ENCODE measurements at places on chromosomes 12 and 14.

GRCh38 chr14:76780360-76780759, 19.1 kb downstream of the VASH1 start:
- DNase-seq, result no peak

GRCh38 chr12:53518381-53518780, 11.1 kb upstream of the NPFF start:
- no peak for DNase-seq

DNA sequence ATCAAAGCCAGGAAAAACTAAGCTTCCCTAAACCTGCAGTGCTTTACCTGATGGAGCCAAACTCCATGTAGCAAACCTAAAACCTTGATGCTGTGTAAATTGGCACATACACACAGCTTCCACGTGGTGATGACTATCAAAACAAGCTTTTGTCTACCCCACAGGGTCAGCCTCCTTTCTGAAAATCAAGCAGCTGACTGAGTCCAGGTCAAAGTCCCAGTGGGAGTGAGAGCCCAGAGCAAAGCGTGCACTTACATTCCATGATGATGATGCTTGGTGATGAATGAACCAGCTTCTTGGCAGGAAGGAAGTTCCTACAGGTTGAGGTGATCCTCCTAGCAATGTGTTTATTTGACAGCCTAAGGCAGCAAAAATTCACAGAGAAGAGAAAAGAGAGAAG, 630.0 kb upstream of the TBX3 start:
- no peak for DNase-seq

DNA sequence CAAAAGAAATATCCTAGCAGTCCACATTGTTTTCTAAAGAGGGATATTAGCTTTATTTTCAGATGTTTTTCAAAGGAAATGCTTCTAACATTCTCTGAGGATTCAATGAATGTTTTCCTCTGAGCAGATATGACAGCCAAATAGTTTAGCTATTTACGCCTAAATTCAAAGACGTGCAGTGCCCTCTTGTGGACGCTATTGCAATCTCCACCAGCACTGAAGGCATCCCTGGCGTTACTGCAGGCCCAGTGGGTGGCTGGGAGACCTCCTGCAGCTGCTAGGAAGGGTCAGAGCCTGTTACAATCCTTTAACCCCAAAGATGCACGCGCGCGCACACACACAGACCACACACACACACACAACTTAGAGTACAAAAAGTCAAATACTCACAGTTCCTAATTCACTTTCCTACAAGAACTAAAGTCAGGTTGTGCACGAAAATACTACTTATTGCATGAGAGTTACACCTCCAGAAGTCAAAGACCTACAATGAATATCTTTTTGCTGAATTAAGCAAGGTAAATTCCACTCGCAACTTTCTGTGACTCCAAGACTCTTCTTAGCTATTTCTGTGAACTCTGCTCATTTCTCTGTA, 589.3 kb upstream of the TMEM132C start:
- DNase-seq, result no peak

GRCh38 chr12:124667506-124668326, 100.3 kb upstream of the NCOR2 start:
- DNase-seq, result no peak

- DNase-seq, result peak; percentile 36
Measured at GRCh38 chr12:60266381-60266852, 670.6 kb downstream of the SLC16A7 start.

DNA sequence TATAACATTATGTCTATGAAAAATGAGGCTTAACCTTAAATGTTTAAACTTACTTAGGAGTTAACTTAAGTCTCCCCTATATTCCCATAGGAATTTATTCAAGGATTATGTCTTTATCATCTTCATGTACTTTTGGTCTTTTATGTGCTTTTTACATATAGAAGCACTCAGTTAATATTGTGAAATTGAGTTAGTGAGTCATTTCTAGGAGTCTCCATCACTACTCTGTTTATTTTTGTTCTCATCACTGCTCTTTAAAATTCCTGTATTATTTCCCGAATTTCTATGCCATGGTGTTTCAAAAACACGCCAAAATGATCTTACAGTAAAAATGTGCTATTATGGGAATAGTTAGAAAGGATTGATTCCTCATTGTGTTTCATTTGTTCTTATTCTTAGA, 31.6 kb downstream of the TBC1D15 start:
- DNase-seq, result no peak

DNA sequence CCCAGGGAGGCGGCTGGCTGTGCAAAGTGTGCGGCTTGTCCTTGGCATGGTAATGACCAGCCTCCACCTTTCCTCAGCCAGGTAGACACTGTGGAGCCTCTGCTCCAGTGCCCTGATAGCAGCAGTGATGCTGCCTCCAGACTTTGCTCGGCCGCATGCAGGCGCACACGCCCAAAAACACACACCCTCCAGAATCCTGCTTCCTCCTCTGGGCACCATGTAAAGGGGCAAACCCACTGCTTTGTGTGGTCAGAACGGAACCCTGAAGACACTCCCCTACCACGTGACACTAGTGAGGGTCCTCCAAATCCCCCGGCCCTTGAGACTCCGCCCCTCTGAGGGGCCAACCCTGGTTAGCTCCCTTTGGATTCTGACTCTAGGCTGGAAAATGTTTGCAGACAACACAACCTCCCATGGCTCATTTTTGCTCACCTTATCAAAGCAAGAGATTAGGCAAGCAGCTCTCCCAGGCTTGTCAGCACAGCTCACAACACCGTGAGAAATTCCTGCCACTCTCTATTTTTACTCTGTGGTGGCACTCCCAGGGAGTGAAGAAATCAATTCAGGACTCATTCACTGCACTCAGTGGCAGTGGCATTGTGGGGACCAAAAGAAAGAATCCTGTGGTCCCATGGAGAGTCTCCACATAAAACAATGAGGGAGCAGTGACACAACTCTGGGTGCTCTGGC, 4.5 kb downstream of the KRT77 start:
- no peak for DNase-seq

- no peak for DNase-seq
Measured at GRCh38 chr12:114746297-114747011, 62.5 kb upstream of the TBX3 start.

GRCh38 chr12:101902641-101903040, 25.3 kb downstream of the DRAM1 start:
- no peak for DNase-seq

GRCh38 chr12:41850046-41850445, 294.6 kb downstream of the GXYLT1 start:
- DNase-seq, result no peak

DNA sequence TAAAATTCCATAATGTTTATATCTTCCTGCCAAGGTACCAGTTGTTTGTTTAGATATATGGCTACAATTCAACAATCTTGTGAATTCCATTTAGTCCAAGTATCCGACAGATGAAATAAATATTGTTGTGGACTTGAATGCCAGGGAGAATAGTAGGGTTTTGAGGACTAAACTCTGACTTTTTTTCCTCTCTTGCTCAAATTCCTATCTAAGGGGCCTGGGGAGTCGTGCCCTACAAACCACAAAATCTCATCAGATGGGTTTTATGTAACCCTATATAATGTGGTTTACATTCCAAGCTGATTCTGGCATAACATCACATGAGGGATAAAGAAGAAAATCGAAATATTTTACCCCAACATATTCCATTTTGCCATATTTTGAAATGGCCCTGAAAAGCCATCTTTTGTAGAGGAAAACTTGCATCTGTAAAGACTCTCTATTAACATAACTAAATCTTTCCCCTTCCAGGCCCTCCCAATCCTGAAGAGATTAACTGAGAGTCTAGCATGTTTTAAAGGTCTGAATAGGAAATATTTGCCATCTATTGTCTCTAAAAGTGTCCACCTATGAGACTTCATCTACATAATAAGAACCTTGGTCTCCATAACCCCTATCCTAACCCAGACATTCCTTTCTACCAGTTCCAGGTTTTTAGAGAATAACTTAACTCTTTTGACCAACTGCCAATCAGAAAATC, 184.7 kb upstream of the KITLG start:
- no peak for DNase-seq

DNA sequence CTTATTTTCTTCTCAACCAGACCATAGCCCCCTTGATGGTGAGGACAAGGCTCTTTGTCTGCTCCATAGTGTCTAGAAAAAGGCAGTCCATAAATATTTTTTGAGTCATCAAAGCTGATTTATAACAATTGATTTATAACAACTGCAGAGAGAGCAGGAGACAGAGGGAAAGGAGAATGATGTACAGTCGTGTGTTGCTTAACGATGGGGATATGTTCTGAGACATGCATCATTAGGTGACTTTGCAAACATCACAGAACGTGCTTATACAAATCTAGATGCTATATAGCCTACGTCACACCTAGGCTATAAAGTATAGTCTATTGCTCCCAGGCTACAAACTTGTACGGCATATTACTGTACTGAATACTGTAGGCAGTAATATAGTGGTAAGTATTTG, 143.3 kb downstream of the NTF3 start:
- DNase-seq, result no peak

GRCh38 chr12:69189378-69189978, 49.9 kb upstream of the CPSF6 start:
- no peak for DNase-seq

GRCh38 chr12:6020930-6021329, 75.9 kb upstream of the ANO2 start:
- no peak for DNase-seq

GRCh38 chr12:94620621-94621020, 29.7 kb downstream of the TMCC3 start:
- DNase-seq, result no peak

GRCh38 chr12:89469361-89469760, 55.2 kb downstream of the GALNT4 start:
- DNase-seq, result no peak

- DNase-seq, result no peak
Measured at GRCh38 chr14:58771016-58771415, 133.3 kb downstream of the DACT1 start.

DNA sequence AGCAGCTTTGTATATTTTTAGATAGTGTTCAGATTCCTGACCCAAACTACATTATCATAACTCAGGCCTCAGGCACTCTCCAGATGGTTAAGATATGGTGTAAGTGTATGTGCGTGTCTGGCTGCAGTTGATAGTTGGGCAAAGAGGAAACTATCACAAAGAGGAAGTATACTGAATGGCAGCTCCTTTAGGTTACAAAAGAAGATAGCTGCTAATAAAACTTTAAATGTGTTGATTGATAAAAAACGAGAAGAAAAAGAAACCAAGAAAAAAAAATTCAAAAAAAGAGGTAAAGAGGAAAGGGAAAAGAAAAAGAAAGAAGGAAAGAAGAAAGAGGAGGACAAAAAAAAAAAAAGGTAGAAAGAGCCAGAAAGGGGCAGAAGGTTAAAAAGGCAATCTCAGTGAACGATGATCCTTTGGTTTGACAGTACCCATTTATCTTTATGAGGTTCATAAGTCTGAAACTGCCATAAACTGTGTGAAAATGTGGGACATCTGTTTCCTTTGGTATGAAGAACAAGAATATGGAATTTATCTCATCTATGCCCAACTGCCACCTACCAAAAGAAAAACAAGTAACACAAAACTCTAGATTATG, 42.2 kb downstream of the TAOK3 start:
- no peak for DNase-seq

DNA sequence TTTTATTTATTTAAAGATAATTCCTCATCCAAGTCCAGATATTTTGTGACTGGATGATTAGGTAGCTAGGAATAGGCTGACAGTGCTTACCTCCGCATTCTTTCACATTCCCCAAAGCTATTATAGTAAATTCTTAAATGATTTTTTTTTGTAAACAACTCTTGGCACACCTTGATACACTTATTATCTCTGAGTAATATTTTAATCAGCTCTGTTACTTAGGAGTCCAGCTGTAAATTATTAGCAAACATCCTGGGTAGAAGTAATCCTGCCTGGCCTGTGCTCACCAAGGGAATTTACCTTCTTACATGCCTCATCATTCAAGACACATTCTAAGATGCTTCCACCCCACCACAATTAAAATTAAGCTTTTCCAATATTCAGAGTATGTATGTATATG, 186.1 kb downstream of the SLC2A13 start:
- no peak for DNase-seq

DNA sequence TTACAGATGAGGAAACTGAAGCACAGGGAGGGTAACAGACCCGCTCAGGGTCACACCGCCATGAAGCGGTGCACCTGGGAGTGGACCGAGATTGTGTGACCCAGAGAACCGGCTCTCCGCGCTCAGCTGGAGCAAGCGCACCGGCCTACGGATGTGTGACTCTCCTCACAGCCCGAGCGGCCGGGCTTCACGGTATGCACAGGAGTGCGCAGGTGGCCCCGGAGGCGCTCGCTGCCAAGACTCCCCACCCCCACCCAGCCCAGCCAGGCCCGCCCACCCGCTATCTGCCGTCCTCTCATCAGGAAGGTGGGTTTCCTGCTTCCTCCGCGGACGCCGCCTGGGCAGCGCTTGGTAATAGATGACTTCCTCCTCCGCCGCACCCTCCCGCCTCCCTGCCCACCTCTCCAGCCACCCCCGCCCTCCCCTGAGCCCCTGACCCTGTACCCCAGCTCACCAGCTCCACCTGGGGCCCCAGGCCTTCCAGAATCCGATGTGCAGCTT, 110.7 kb downstream of the NCOR2 start:
- DNase-seq, result no peak

GRCh38 chr14:81890020-81890419, 356.4 kb upstream of the SEL1L start:
- no peak for DNase-seq

DNA sequence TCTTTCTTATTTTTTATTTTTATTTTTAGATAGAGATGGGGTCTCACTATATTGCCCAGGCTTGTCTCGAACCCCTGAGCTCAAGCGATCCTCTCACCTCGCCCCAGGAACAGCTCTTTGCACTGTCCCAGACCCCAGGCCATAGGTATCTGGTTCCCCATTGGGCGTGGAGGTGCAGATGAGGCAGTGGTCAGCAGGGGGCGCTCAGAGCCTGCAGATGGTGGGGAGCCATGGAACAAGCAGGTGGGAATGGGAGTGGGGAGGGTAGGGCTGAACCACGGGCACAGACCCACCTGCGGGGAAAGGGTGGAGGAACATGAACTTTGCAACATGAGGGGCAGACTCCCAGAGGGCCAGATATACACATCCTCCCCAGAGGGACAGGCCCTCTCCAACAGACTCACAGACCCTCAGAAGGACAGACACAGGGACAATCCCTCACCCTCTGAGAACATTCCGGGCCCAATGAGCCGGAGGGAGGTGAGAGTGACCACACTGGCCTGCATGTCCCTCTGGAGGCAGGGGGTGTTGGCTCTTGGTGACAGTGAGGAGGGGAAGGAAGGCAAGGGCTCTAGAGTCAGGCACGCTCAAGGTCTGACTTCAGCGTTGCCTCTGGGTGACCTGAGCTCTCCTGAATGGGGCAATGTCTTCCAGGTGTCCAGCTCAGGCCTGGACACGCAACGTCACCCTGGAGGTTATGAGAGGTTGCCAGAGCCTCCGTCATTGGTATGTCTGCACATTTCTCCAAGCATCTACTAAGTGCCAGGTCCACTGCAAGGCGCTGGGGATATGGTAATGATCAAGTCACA, 34.9 kb downstream of the KRT80 start:
- DNase-seq, result no peak

DNA sequence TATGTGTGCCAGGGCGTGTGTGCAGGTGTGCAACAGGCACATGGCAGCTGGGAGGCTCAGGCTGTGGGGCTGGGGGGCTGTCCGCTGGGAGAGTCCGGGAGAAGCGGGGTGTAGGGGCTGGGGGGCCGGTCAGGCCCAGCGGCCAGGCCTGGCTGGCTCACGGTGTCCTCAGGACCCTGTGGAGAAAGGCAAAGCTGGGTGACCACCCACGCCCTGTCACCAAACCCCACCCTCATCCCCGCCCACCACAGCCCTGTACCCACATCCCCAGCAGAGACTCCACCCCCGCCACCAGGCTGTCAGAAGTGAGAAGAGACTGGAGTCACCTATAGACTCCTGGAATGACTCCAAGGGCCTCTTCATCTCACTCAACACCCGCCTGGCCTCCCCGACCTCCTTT, 85.3 kb downstream of the SCARB1 start:
- DNase-seq, result no peak
